ENCODE measurements at places on chromosomes 11 and 22.
A peak's percentile ranks its signal among the peaks of the same experiment; 100 is the strongest.

DNA sequence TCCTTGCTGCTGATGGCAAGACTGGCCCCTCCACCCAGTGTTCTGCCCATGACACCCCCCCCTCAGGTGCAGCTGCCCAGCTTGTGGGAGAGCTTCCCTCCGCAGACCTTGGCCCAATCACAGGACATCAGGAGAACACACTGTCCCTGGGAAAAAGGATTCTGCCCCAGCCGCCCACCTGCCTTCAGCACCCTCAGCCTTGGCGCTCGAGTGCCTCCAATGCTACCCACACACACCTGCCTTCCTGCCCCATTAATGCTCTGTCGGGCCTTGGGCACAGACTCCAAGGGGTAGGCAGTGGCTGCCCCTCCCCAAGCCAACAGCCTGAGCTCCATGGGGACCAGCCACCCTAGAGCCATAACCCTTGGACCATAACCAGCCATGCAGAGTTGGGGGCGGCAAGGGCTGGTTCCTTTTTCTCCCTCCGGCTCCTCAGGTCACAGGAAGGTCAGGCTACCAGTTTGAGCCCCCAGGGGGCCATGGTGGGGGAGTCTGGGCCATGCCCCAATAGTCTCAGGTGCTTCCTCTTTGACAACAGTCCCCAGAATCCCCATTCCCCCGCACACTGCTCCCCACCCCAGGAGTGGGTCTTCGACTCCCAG is 1.3 kb upstream of the ZNF70 start:
- no peak for DNase-seq

DNA sequence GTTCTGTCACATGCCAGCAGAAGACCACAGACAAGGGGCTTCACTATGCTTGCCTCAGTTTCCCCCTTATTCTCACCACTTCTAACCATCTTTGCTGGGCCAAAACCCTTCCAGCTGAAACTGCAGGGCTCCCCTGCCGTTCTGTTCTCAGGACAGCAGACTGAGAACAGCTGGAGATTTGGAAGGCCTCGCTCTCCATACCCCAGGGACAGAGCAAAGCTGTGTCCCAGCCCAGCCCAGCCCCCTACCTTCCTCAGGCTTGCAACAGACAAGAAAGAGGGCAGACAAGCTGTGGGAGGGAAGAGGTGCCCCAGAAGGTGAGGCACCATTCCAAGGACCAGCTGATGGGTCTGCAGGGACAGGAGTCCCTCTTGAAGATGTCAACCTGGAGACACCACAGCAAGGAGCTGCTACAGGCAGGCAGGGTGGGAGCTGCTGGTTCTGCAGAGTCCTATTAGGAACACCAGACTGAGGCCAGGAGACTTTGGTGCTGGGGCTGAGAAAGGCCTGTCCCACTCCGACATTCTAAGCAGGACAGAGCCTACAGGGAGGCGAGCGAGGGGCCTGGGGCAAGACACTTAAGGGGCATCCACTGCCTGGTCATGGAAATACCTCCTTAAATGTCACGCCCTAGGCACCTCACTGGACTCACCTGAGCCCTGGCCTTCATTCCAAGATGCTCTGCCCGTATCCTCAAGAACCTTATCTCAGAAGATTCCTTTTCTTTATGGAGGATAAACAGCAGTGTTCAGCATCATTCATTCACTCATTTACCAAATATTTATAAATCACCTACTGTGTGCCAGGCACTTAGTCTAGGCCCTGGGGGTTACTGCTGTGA is 6.9 kb downstream of the SCN2B start:
- DNase-seq = no peak

DNA sequence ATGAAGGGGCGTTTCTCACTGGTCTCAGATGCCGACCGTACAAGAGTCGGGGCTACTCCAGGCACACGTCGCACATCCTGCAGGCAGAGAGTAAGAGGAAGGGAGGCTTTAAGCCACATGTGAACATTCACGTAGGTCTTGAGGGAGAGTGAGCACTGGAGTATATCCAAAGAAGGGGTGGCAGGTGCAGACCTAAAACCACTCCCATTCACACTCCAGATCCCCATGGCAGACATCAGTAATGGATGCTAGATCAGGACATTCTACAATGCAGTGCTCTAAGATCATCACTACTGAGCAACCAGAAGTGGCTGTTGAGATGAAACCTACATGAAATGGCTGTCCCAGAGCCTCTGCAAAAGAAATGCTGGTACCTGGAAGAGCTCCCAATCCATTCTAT is 39.0 kb downstream of the WT1 start:
- DNase-seq = no peak

DNA sequence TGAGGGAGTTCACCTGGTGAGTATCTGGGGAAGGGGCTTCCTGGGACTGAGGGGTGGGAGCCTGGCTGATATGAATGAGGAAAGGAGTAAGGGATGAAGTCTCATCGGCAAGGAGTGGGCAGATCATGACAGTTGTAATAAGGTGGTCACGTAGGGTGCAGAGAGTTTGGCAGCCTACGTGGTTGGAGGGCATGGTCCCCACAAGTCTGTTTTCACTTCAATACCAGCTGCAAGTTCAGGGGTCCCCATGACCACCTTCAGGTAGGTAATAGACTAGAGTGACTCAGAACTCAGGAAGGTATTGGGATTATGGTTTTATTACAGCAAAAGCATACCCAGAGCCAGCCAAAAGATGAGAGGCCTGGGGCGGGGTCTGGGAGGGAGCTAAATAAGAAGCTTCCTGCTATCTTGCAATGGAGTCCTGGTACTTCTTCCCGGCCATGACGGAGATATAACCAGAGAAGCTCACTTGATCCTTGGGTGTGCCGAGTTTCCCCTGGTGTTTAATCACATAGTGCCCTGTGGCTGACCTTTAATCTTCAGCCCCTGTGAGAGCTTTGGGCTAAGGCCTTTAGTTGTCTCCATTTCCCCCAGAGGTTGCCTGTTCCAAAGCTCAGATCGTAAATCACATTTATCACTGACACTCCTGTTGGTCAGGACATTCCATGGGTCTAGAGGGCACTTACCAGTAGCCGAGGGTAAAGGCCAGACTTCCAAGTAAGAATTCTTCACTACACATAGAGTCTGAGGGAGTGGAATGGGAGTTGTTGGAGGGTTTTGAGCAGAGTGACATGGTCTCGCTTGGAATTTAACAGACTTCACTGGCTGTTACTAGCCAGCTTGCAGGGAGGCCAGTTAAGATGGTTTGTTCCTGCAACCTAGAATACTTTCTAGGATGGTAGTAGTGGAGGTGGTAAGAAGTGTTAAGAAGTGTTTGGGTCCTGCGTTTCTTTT is 9.1 kb downstream of the SLC3A2 start:
- peak; percentile 52 for DNase-seq

DNA sequence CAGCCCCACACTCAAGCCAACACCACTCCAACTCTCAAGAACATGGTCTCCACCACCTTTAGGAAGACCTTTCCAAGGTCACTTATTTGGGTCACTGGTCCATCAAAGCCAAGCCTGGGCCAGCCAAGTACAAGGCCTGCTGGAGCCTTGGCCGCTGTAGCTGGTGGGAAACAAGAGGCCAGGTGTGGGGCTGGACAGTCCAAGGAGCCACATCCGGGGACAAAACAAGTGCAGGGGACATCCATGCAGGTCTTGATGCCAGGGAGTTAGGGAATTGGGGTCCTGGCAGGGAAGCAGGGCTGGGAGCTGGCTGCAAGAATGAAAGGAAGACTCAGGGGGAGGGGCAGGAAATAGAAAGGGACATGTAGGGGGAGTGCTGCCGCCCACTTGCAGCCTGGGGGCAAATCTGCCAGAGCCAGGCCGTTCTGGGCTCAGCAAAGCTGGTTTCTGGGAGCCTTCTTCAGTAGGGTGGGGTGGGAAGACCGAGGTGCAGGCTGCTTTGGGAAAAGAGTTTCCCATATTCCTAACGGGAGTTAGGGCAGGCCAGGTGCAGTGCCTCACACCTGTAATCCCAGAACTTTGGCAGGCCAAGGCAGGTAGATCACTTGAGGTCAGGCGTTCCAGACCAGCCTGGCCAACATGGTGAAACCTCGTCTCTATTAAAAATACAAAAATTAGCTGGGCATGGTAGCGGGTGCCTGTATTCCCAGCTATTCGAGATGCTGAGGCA is 69.5 kb upstream of the ATXN10 start:
- DNase-seq = no peak

DNA sequence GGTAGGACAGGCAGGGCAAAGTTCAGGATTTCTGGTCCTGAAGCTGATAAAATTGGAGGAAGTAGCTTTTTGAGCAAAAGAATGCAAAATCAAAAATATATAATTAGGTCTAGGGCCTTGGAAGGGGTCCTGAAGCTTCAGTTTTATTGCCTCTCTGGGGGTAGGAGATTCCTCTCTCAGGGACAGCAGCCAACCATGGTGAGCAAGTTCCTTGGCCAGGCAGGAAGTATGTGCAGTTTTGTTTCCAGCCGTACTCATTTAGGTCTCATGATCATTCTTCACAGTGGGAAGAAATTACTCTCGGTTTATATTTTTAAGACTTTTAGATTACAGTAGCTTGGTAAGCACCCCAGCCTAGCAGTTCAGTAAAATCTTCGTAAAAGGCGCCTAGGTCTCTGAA is 2.9 kb upstream of the RAB38 start:
- no peak for DNase-seq

- no peak for DNase-seq
These were observed 125.5 kb upstream of the NCAM1 start for GRCh38 chr11:112835591-112836255.

DNA sequence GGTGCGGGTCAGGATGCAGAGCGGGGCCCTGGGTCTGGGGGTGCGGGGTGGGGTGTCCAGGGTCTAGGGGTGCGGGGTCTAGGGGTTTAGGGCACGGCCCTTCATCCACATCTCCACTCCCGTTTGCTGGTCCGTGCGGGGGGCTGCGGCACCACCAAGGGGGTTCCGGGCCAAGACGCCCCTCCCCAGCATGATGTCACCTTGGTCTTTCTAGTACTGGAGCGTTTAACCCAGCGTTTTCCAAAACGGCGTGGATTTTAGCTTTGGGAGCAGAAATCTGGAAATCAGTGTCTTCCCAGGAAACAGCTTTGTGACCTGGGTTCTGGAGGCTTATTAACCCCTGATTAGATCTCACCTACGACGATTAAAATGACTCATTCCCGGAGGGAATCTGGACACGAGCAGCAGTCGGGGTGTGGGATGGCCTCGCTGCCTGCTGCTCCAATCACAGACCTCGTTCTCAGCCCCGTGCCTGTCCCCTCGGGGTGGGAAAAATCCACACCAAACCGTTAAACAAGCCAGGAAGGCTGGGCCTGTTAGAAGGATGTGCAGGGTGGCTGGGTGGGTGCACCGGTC is 759 bp downstream of the AP2A2 start:
- peak; percentile 56 for DNase-seq

DNA sequence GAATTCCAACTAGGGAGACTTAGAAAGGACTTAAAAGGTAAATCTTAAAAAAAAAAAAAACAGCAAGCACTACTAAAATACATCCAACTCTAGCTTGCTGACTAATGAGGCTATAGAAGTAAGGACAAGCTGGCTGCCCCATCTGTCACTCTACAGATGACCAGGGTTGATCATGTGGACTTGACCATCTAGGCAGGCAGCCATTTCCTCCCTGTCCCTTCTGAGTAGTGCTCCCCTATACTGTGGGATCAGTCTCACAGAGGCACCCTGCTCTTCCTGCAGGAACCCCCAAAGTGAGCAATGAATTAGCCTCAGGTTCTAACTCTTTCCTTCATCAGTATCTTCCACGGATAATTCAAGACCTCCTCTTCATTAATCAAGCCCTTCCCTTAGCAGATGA is 12.3 kb downstream of the SLC1A2 start:
- no peak for DNase-seq

DNA sequence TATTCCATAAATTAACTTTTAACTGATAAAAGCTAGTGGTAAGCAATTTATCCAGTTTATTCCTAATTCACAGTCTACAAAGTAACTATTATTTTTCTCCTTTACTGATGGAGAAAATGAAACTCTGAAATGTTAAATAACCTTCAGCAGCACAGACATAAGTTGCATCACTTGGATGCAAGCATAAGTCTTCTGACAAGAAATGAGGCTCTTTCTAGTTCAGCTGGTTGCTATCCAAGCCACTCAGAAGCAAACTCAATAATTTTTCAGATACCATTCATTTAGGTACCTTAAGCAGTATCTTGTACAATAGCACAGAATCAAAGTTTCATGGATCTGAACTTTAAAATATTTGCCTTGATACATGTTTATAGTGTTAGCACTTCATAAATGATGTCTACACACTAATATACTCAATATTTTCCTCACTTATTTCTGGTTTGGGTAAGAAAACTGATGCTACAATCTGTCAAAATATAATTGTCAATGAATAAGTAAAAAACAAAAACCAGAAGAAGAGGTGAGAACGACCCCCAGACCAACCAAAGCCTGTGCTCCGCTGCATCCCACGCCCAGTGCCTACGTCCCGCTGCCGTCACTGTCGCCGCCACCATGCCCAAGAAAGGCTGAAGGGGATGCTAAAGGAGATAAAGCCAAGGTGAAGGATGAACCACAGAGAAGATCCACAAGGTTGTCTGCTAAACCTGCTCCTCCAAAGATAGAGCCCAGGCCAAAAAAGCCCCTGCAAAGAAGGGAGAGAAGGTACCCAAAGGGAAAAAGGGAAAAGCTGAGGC is 18.1 kb downstream of the FAM168A start:
- DNase-seq = no peak

DNA sequence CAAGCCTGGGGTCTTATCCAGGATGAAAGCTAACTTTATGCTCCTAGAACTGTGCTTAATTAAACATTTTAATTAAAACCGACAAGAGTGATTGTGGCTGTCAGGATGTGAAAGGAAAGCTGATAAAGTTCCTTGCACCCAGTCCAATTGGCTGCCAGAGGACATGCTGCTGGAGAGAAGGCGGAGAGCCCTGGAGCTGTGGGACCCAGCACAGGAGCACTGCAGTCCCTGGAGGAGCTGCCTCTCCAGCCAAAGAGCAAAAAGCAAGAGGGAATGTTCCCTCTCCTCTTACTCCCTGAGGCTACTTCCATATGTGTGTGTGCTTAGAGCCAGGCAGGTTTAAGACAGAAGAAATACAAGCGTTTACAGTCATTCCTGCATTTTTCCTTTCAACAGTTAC is 118.6 kb downstream of the OPCML start:
- DNase-seq = no peak

DNA sequence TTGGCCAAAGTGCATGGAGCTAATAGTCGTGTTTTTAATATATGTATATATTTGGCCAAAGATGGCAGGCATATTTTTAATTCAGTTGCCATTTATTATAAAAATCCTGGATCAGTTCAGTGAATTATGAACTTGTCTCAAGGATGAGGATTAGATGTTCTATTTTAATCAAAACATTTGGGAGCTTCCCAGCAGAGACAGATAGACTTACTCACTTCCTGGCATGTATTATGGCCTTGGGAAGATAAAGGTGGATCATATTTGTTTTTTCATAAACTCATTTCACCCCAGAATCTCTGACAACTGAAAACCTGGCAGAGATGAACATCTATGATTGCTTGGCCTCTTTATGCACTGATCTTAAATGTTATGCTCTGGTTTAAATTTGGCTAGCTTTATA is 148.8 kb downstream of the NCAM1 start:
- DNase-seq = no peak

All from SW 1271 (cell line).